ENCODE measurements at places on chromosomes 7 and 10. TPM values are rescaled to one million over a fixed set of nuclear protein-coding genes. Genes with fewer than 3 reads are reported as not detected.

- DNase-seq, result no peak
Observed at GRCh38 chr7:140643416-140643815, 2.8 kb upstream of the DENND2A start.

ADAMTS14 gene
- 1.4 TPM for polyA plus RNA-seq

NOD1 gene
- polyA plus RNA-seq, result 13.0 TPM

DNA sequence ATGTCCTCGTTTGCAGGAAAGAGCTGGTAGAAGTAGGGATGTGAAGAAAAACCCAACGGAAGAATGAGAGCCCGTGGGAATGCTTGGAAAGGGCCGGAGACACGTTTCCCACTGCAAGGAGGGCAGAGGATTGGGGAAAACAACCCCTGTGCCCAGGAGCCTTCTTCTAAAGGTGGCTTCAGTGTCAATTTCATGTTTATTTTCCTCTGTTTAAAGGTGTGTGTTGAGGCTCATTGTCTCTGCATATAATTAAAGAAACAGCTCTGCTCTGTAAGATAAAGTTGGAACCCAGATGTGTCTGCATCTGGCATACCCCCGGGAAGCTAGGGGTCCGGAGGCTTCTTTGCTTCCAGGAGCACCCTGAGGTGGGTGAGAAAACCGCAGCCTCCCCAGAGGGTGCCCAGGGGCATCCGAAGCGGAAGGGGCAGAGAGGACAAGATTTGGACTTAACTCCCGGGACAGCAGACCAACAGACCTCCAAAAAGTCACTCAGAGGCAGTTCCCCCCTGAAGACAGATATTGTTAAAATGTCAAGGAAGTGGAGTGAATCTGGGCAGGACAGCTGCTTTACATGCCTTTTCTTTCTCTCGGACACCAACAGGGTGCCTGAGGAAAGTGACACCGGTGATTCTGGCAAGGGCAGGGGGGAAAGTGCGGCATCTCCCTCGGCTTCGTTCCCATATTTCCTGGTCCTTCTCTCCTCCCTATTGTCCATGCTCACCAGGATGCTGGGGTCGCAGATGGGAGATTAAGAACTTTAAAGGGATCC lies 8.6 kb upstream of the GATA3 start:
- DNase-seq, result no peak

DNA sequence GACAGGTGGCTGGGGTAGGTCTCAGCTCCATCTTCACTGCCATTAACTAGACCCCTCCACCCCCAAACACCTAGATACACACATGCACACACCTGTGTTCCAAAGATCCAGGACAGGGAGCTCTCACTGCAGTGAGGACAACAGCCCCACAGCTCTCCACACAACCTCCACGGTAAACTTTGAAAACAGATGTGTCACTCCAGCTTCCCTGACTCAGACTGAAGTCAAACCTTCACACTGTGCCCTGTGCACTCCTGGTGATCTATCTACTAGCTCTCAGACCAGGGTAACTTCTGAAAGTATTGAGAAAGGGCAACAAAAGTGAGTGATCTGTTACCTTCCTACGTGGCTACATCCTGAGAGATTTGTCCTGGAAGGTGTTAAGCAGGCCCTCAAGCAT lies 519.8 kb downstream of the XPNPEP1 start:
- DNase-seq, result no peak

DNA sequence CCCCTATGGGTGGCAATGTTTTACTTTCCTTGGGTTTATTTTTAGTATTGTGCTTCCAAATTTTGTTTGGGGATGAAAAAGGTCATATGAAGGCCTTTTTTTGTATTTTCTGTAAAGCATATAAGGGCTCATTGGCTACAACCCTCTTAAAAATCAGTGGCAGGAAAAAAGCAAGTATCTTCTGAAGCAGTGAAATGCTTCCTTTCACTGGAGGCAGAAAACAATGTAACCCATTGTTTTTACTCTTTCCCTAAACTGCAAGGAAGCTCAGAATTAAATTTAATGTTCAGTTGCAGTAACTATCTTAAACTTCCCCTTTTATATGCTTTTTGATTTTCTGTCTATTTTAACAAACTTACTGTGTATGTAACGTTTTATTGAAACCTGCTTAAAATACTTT lies 148.7 kb upstream of the LYZL1 start:
- DNase-seq, result no peak

GRCh38 chr7:2060701-2061100 lies 172.0 kb downstream of the MAD1L1 start:
- no peak for DNase-seq

SCIN gene
- polyA plus RNA-seq, result 137 TPM

Data from left renal pelvis (tissue), 4 donors.